Non-pigmented ciliary epithelial cell (primary cell): ENCODE measurements at places on chromosomes 1 and 21.

- no peak for DNase-seq
Measured at GRCh38 chr1:25110485-25110884, 121.8 kb downstream of the SYF2 start.

DNA sequence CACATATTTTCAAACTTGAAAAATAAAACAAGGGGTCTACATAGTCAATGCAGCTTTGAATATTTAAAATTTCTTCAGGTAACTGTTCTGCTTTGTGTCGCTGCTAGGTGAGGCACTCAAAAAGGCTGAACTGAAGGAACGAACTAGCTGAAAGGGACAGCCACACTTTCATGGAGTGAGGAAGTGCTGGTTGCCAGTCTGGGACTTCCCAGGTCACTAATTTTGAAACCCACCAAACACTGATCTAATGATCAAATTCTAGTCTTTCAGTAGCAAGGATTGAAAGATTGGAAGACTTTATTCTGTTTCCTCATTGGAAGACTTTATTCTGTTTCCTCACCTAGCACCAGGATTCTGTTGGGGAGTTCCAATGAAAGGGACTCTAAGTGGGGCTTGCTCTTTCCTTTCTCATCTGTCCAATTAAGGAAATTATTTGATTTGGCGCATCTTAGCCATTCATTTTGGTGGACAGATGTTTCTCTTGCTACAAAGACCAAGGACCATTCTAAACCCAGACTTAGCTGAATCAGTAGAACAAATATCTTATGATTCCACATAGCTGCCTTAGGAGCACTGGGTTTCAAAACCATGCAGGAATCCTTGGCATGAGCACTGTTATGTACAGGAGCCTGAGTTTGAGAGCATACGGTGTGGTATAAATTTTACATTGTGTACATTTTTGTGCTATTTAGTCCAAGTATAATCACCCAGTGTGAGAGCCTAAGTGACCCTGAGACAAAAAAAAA, 10.9 kb upstream of the ARID1A start:
- DNase-seq = no peak

DNA sequence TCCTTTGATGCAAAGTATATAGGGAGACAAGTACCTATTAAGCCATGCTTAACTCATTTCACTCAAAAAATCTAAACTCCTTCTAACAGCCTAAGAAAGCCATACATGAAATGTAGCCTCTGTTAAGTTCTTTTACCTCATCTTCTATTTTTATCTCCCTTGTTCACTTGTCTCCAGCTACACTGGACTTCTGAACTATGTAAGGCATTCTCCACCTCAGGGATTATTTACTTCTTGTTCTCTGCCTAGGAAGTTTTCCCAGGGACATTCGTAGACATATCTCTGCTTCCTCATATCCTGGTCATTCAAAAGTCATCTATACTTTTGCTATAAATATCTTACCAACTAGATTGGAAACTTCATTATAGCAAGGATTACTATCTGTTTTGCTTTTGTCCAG, 96.9 kb downstream of the COP1 start:
- peak; percentile 45 for DNase-seq

DNA sequence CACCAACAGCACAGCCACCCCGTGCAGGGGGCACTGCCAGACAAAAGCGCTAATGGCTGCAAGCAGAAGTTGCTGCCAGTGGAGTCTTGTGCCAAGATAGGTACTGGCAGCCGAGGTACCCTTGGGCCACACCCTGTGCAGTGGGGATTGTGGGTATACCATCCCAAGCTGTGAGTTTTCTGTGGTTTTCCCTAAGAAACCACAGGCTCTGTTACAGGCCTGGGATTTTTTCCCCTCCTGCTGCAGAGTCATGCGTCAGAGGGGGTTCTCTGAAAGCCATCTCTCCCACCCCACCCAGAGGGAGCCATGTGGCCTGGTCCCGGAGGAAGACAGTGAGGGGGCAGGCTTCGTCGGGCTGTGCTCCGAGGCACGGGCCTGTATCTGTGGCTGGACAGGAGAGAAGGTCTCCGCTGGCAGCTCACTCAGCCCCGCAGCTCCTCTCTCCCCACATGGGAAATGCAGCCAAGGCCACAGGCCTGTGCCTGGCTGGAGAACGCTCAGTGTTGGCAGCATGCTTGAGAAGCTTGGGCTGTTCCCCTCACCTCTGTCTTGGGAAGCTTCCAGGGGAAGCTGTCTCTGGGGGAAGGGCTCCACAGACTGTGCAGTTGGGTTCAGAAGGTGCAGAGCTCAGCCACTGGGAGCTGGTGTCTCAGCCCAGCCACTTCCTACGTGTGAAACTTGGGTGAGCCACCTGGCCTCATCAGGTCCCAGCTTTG, 42.5 kb downstream of the NEK2 start:
- DNase-seq = no peak

DNA sequence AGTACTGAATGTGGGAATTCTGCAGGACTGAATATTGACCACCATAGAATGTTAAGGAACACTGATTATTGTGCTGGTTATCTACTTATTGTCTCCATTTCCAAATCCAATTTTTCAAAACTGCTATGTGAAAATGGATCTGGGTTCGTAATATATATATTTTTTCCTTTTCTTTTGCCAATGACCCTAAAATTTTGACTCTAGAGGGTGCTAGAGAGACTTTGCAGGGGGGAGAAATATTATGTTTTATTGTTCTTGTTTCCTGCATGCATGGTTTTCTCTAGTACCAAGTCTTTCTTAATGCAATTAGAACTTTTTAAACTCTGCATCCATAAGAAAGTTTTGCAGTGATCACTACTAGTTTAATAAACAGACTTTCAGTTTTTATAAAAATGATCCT, 1256.9 kb downstream of the BRINP3 start:
- DNase-seq = no peak

GRCh38 chr1:98327220-98327861, 334.2 kb upstream of the SNX7 start:
- DNase-seq = no peak

- DNase-seq = no peak
Measured at GRCh38 chr1:228156941-228157728, 7.4 kb downstream of the GJC2 start.

- no peak for DNase-seq
Measured at GRCh38 chr1:214588963-214589597, 13.9 kb upstream of the CENPF start.

GRCh38 chr1:43774359-43774758, 67.0 kb downstream of the ST3GAL3 start:
- no peak for DNase-seq

DNA sequence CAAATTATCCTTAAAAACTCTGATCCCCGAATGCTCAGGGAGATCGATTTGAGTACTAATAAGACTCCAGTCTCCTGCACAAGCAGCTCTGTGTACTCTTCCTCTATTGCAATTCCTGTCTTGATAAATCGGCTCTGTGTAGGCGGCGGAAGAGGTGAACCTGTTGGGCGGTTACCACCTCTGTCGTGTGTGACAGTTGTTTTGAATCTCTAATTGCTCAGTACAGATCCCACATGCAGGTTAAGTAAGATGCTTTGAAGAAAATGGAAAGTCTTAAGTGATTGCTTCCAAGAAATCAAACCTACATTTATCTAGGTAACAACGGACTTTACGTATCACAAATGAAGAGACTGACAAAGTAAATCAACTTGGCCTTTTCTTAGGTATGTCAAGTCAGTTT, 35.5 kb downstream of the COA6 start:
- DNase-seq = no peak

- DNase-seq = peak; percentile 90
Measured at GRCh38 chr1:25022361-25023189, 92.5 kb upstream of the RUNX3 start.

- no peak for DNase-seq
Measured at GRCh38 chr1:74822851-74823401, 90.0 kb downstream of the TYW3 start.

GRCh38 chr1:226655251-226656163, 83.6 kb downstream of the ITPKB start:
- no peak for DNase-seq

GRCh38 chr1:38746941-38747600, 112.5 kb downstream of the RRAGC start:
- DNase-seq = no peak

- DNase-seq = no peak
Measured at GRCh38 chr1:207841293-207841692, 69.6 kb downstream of the CD34 start.

GRCh38 chr1:21621761-21622436, 47.3 kb downstream of the RAP1GAP start:
- DNase-seq = no peak

DNA sequence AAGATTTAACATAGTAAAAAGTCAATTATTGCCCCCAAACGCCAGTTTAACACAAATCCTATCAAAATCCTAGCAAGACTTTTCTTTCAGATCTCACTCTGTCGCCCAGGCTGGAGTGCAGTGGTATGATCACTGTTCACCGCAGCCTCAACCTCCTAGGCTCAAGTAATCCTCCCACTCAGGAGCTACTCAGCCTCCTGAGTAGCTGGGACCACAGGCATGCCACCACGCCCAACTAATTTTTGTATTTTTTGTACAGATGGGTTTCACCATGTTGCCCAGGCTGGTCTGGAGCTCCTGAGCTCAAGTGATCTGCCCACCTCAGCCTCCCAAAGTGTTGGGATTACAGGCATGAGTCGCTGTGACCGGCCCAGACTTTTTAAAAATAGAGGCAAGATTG, 4.8 kb downstream of the SNIP1 start:
- no peak for DNase-seq

GRCh38 chr1:51147394-51147793, 45.4 kb downstream of the C1orf185 start:
- no peak for DNase-seq

- DNase-seq = no peak
Measured at GRCh38 chr1:24096009-24096738, 15.8 kb downstream of the MYOM3 start.

DNA sequence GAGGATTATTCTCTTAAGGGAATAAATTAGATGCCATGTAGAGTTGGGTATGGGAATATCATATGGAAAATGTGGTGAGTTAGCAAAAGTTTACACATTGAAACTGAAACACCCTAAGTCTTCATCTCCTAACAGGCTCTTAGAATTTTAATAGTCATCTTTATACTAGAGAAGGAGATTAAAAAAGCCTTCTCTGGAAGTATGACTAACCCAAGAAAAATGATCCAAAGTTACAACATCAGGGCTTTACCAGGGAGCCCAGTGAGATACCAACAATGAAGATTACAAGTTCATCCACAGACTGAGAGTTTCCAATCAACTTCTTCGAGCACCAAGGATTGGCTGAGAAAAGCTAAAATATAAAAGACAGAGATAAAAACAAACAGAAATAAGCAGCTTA, 70.0 kb upstream of the KIAA0040 start:
- no peak for DNase-seq

- DNase-seq = peak; percentile 78
Measured at GRCh38 chr1:86207323-86207722, 50.8 kb upstream of the COL24A1 start.

- no peak for DNase-seq
Measured at GRCh38 chr1:4483021-4483625, 171.3 kb upstream of the AJAP1 start.

DNA sequence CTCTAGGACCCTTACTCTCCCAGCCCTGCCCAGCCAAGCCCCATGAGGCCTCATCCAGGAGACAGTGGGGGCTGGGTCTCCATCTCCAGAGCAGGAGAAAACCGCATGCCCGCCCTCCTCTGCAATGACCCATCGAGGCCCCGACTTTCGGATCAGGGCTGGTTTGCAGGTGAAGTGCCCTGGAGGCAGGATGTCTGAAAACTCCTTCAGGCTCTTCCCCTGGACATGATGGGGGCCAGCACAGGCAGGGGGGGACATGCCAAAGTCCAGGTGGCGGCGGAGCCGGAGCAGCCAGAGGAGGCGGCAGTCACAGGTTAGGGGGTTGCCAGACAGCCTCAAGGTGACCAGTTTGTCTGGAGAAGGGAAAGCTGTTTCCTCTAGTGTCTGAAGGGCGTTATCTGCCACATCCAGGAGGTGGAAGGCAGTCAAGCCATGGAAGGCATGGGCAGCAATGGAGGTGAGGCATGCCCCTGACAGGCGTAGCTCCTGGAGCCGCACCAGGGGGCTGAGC, 3.9 kb downstream of the LINGO4 start:
- DNase-seq = no peak

DNA sequence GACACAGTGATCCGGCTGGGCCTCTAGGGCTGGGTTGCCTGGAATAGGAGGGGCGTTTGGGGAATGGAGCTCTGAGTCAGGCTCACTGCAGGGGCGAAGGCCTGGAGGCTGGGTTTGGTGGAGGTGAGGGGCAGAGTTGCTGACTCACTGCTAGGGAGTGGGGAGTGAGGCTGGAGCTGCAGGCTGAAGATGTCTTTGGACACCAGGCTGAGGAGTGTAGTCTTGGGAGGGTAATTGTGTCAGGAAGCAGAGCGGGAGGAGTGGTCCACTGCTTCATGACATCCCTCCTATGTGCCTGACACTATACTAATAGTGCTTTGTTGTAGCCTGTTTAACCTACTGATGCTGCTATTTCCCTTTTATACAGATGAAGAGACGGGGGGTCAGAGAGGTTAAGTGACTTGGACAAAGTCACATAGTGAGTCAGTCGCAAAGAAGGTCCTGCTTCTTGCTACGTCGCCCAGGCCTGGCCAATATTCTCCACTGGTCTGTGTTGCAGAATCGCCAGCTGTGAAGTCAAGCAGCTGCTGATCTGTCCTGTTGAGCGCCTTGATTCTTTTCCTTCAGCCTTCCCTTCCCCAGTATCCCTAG, 13.6 kb downstream of the ACTL8 start:
- peak; percentile 18 for DNase-seq

GRCh38 chr1:234243521-234244260, 129.6 kb upstream of the COA6 start:
- no peak for DNase-seq

DNA sequence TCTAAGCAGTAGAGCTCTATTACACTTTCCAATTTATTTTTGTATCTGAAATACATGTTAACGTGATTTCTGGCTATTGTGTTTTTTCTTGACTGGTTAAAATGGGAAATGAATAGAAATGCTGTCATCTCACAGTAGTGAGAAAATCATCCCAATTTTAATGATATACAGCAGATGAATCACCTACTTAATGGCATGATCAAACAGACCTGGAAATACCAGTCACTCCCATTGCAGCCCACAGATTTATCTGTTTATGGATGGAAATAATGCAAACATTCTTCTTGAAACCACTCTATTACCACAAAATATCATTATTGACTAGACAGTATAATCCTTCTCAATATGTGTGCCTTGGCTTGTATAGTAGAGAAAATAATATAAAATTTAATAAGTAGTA, 497.8 kb upstream of the ADAMTS5 start:
- DNase-seq = no peak

DNA sequence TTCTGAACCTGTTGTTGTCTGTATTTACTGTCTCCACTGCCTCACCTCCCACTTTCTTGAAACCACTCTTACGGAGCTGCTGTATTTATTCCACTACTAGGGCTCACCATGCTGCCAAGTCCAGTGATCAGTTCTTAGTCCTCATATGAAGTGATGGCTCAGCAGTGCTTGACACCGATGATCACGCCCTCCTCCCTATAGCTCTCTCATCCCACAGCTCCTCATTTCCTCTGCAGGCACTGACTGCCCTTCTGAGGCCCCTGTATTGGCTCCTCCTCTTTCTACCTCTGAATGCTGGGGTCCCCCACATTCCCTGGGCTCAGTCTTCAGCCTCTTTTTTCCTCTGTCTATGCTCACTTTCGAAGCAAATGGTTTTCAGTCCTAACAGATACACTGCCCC, 3.4 kb downstream of the CLCA1 start:
- DNase-seq = no peak
